Ecto neural progenitor cell (in vitro differentiated cells): ENCODE measurements at places on chromosomes 16 and 17.

GRCh38 chr17:77128896-77129567 lies 11.7 kb upstream of the SEC14L1 start:
- no peak for DNase-seq

DNA sequence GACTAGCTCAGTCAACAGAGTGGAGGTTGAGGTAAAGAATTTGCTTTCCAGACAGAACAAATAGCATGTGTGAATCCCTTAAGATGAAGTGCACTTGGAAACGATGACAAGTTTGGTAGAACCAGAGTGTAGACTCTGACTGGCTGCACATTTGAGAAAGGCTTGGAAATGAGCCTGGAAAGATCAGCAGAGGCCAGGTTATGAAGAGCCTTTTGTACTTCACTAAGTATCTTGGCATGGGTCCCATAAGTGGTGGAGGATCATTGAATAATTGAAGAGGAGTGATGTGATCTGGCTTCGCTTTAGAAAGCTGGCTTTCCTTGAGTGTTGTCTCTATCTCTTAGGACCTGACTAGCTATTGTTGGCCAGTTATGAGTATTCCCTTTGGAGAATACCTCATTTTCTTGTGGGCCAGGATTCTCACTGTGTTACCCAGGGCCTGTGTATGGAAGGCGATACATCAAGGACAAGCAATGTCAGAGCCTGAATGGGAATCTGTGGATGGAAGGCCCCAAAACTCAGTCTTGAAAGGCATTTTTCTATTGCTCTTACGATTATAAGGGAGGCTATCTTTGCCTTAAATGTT lies 329.8 kb downstream of the UTP18 start:
- DNase-seq: no peak

GRCh38 chr16:49085686-49086085 lies 196.0 kb downstream of the CBLN1 start:
- no peak for DNase-seq

DNA sequence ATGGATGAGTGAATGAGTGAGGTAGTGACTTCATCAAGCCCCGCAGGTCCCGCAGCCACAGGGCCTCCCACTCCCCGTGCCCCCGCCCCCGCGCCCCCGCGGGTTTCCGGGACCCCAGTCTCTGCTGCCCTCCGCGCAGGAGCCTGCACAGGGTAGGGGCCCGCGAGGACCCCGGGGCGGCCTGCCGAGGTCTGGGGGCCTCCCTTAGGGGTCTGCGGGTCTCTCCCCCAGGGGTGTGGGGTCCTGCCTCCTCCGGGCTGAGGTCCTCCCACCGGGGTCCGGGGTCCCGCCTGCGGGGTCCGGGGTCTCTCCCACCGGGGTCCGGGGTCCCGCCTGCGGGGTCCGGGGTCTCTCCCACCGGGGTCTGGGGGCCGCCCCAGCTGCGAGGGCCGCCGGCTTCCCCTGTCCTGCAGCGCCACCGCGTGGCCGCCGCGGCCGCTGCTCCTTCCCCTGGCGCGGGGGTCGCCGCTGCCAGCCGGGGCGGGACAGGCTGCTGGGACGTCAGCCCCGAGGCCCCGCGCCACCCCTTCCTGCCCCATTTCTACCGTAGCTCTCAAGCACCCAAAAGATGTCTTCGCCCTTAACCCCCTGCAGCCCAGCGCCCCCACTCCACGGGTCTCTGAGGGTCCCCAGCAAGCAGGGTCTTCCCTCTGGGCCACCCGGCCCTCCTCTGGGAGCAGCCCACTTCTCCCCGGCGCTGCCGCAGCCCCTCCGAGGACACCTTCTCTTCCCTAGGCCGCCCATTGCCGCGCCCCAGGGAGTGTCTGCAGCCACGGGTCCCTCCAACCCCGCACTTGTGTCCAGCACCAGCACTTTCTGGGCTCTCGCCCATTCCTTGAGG lies 10.4 kb upstream of the CHMP6 start:
- peak; percentile 89 for DNase-seq

DNA sequence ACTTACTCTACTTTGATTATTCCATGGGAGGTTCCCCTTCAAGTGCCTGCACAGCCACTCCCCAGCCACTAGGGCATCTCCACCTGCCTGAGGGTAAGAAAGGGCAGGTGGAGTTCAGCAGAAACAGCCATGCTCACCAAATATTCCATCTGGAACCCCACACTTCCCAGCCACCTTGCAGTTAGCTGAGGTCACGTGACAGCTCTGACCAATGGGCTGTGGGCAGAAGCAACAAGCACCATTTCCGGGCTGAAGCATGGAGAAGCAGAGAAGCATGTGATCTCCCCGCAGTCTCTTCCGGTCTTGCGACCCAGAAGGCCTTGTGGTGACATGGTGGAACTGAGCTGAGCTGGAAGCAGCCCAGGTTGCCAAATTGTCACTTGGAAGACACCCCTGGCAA lies 108.6 kb downstream of the CCT6B start:
- DNase-seq: no peak

DNA sequence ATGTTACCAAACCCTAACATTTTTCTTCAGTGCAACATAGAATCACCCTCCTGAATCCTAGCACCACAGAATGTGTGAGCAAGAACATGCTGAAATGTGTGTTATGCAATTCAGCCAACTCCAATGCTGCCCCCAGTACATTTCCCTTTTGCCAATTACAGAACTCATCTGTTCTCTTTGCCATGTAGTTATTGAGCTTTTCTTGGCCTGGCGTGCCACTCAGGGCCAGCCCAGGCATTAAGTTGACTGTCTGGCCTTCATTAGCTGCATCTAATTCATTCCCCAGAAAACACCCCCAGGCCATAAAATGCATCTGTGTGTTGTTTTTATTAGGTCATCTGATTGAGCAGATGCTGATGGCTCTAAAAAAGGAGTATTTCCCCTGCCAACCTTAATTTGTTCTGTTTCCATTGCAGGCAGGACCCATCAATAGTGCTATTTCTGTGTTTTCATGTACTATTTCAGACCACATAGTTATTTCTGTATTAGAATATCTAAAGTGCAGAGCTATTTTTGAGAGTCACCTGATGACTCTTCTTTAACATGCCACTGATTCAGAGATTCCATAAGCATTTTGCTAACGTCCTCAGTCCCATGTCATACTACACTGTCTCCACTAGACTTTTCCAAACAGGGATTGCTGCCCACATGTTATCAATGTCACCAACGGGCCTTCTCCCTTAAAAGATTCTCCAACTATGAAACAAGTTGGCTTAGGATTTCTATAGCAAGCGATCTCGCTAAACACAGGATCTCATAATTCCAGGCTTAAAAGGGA lies 969.7 kb downstream of the CDH11 start:
- DNase-seq: no peak

- DNase-seq: no peak
Observed at GRCh38 chr17:41672153-41672552, 16.5 kb upstream of the EIF1 start.

DNA sequence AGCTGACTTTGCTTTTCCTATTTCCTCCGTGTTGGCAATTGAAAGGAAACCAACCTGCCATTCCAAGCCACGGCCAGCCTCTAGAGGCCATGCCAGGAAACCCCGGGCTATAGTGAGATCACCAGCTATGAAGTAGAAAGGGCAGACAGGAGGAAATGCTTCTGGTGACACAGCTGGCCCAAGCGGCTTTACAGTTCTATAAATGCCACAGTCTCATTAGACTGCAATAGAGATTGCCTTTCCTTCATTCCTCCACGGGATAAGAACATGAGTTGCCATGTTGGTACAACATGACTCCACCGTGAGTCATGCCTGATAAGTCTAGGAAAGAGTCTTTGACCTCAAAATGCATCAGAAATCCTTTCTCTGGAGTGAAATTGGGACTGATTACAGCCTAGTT lies 384.9 kb downstream of the GRIN2A start:
- DNase-seq: no peak

- DNase-seq: no peak
Observed at GRCh38 chr17:76682296-76682695, 28.5 kb downstream of the MXRA7 start.

DNA sequence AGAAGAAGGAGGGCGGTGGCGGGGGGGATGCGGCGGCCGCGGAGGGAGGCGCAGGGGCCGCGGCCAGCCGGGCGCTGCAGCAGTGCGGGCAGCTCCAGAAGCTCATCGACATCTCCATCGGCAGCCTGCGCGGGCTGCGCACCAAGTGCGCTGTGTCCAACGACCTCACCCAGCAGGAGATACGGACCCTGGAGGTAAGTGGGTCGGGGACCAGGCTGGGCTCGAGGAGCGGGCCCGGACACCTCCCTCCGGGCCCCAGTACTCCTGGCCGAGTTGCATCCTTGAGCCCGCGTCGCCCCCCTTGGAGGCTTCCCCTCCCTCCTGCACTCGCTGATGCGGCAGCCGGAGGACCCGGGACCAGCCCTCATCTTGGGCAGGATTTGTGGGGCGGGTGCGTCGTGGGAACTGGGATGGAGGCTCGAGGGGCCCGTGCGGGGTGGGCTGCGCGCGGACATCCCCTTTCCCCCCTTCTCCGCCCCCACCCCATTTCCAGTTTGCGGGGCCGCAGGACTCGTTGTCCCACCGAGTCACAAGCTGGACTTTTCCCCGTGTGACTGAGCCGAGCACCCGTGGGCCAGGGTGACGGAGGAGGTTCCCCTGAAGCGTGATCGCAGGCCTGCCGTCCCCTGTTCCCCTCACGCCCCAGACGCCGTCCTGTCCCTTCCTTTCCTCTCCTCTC lies 572 bp downstream of the KSR1 start:
- peak; percentile 69 for DNase-seq

DNA sequence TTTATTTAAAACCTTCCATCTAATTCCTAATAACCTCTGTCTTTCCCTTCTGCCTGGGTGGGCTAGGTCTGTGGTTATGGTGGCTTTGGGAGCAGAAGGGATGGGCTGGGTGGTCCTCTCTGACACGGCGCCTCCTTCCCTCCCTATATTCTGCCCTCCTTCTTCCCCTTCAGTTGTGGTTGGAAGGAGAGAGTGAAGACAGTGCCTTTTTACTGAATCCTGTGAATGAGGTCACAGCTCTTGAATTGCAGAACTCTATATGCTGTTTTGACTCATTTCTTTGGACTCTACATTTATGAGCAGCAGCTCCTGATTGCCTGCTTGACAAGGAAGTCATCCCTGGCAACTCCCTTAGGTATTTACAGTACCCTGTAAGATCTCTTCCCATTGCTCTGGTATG lies 256.0 kb upstream of the ELAC2 start:
- no peak for DNase-seq

DNA sequence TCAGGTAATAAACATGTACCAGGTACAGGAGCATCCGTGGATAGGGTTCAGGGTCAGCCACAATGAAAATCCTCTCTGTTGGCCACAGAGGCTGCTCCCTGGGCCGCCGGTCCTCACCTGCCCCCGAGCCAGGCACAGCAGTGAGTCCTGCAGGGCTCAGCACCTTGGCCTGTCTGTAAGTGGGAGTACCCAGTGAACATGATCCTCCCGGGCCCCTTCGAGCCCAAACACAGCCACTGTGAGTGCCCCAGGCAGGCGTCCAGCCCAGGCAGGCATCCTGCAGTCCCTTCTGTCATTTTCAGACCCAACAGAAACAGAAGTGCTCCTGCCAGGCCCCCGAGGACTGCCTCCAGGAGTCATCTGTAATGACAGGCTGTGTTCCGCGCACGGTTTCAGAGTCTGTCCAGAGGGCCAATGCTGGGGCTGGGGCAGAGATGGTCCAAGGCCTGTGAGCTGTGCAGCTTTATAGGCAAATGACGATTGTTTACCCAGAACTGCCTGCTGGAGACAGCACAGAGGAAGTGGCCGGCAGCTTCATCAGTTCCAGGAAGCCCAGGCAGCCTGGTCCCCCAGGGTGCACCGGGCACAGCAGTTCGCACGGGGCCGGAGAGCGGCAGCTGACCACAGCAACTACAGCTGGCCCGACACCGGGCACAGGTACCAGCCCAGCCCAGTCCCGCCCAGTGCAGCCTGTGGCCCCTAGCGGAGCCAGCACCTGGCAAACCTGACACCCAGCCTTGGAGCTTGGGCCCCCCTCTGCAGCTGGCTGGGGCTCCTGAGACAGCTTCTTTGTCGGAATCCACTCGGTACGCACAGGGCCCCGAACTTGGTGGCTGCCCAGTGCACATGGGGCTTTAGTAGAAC lies 13.2 kb downstream of the SLC7A5 start:
- no peak for DNase-seq

GRCh38 chr16:72568502-72568901 lies 396.5 kb upstream of the PMFBP1 start:
- no peak for DNase-seq

GRCh38 chr16:13032911-13033310 lies 131.5 kb downstream of the SHISA9 start:
- no peak for DNase-seq

DNA sequence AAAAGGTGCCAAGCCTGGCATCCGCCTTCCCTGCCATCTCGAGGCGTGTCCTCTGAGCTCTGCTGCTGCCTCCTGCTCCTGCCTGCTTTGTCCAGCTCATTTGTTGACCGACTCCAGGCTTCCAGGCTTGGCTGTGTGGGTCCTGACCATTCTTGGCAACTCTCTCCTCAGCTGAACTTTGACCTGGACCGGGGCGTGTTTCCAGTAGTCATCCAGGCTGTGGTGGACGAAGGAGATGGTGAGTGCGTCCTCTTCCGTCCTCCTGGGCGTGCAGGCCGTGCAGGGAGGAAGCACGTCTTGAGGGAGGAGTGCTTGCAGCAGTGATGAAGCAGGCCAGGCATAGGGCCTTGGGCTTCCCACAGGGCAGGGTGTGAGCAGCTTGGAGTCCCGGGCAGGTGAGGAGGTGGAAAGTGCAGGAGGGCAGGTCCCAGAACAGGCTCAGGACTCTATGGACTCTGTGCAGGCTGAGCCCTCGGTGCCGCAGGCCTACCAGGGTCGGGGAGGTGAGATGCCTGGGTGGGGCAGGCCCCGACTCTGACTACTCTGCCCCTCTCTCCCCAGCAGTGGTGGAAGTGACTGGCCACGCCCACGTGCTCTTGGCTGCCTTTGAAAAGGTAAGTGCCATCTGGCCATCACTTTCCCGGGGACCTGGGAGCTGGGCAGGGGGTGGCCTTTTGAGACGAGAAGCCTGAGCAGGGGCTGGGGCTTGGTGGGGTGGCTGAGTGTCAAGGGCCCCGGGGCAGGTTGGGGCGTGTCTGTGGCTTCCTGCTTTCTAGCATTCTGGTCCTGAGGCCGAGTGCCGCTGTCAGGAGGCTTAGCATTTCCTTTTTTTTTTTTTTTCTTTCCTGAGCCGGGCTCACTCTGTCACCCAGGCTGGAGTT lies 28.6 kb upstream of the NUDT16L1 start:
- DNase-seq: no peak

DNA sequence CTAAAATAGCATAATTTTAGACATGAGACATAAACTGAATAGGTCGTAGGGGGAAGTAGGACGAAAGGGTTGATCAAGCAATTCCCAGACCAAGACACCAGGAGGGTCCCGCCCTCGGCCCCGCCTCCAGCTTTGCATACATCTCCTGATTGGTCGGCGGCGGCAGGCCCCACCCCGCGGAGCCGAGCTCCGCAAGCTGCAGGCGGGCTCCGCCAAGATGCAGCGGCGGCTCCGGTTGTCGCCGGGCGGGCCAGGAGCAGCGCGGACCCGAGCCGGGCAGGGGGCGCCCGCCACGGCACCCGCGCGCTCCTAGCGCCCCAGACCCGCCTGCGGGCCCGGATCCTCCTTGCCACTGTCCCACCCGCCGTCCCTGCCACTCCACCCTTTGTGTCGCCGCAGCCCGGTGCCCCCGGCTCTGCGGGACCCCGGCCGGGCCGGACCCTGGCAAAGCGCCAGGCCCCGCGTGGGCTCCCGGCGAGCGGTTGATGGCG lies at the start of gene CDR2L:
Gene CDR2L, plus strand, starts transcription at position 215 of the 491 bp plus-strand sequence. CDS start 412 bp downstream, outside the sequence.
- peak; percentile 99 for DNase-seq

GRCh38 chr17:79104898-79105600 lies 30.4 kb downstream of the ENGASE start:
- no peak for DNase-seq

- no peak for DNase-seq
Observed at GRCh38 chr16:54135361-54136275, 151.0 kb downstream of the IRX3 start.

GRCh38 chr17:83149029-83149725 lies 69.8 kb downstream of the METRNL start:
- no peak for DNase-seq
